ENCODE measurements at places on chromosomes 7 and 10.

DNA sequence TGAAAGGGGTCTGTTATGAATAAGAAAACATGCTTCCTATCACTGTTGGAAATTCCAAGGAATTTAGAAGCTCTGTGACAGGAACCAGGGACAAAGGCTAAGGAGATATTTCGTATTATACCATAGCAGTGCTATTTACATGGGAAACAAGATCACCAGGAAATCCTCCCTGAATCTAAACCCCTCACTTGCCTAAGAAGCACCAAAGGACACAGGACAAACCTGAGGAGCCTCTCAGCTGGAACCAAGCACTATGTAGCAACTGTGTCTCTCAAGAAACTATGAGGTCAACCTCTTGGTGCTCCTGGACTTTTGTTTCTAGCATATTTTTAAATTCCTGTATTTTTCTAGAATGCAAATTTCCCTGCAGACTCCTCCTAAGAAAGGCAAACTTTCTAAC is 20.8 kb upstream of the IFIT1B start:
- no peak for DNase-seq

- DNase-seq: no peak
These were observed at the start of gene CYP26A1 for GRCh38 chr10:93073539-93074146. Gene CYP26A1 (plus strand): TSS chr10:93073893. CDS start chr10:93073935, 42 bp downstream.

GRCh38 chr7:87154166-87154565 is 1.9 kb downstream of the DMTF1 start:
- no peak for DNase-seq

GRCh38 chr10:72819053-72819452 is 74.5 kb upstream of the OIT3 start:
- no peak for DNase-seq

- no peak for DNase-seq
These were observed 79.2 kb downstream of the ELAPOR2 start for GRCh38 chr7:86980223-86980622.

GRCh38 chr10:71708301-71708703 is 11.3 kb downstream of the C10orf105 start:
- DNase-seq: no peak
